ENCODE measurements at places on chromosomes 4 and X.
A peak's percentile ranks its signal among the peaks of the same experiment; 100 is the strongest.

DNA sequence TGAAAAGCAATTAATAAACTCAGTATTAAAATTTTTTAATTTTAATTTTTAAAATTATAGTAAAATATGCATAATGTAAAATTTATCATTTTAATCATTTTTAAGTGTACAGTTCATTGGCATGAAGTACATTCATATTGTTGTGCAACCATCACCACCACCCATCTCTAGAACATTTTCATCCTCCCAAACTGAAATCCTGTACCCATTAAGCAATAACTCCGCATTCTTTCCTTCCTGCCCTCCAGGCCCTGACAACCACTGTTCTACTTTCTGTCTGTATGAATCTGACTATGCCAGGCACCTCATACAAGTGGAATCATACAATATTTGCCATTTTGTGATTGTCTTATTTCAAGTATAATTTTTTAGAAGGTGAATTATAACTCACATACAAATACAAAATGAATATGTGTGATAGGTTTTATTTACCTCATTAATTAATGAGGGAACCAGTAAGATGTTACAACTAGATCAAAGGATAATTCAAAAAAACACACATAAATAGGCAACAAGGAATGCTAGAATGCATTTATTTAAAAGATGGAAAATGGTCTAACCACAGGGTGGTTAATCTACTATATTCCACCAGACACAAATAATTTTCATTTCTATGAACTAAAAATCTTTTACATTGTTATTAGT lies 13.1 kb upstream of the AFF1 start:
- no peak for DNase-seq

DNA sequence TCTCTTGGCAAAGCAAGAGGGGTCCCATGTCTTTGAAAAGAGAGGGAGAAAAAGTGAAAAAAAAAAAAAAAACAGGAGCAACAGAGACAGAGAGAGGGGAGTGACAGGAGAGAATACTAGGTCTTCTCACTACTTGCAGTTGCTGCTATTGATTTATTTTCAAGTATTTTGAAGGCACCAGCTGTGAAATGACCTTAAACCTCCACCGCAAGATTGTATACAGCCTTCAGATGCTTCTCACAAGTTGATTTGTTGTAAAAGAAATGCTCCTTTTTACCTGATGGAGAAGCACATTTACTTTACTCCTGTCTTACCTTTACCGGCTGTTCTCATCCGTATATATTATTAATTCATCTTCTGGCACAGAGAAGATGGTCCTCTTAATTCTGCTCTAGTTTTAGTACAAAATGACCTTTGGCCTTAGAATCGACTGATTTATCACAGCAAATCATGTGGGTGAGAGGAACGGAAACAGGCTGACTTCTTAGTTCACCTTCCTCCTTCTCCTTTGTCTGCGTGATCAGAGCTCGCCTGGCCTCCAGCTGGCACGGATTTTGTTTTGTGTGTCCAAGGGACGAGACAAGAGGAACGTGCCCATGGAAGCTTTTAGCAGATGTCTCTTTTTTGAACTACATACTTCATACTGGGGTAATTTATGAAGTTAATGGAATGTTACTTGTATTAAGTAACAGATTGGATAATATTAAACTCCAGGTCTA lies 82.4 kb upstream of the PACRGL start:
- DNase-seq = no peak

DNA sequence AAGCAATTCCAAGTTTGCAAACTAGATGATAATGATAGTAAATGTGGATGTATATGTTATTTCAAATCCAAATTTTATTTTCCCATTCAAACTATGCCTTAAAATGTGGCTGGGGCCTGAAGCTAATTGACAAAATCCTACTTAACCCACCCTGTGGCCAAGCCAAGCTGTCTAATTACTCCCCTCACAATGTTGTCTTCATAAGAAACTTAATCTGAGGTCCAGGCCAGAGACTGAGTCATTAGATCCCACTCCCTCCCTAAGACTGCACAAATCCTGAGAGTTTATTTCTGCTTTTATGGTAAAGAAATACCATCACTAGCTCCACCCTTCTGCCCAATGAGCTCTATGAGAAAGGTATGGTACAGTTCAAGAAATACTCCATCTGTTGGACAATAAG lies 16.6 kb downstream of the SMPX start:
- no peak for DNase-seq

DNA sequence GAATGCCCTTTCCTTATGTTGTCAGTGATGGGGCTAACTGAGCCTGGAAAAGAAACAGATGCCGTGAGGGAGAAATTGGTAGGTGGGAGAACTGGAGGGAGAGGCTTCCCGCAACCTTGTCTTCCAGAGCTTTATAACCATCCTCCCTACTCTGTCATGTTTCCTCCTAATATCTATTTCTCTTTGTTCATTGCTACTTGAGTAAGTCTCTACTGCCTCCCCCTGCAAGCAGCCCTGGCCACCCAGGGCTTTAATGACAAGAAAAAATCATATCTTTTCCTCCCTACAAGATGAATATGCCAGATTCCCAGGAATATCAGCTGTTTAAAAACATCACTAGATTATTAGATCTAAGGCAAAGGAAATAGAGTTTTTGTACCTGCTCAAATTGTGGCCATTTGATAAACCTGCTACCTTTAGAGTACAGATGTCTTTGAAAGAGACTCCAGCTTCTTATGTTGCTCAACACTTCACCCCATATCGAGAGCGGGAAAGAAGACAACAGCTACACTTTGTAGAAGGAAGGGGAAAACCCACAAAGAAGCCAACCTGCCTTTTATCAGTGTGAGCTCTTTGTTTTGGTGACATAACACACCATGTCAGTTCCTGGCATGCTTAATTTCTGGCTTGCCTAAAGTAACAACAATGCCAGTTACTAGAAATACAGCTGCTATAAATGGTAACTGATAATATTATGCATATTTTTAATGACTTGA lies 186.6 kb upstream of the LEF1 start:
- no peak for DNase-seq

DNA sequence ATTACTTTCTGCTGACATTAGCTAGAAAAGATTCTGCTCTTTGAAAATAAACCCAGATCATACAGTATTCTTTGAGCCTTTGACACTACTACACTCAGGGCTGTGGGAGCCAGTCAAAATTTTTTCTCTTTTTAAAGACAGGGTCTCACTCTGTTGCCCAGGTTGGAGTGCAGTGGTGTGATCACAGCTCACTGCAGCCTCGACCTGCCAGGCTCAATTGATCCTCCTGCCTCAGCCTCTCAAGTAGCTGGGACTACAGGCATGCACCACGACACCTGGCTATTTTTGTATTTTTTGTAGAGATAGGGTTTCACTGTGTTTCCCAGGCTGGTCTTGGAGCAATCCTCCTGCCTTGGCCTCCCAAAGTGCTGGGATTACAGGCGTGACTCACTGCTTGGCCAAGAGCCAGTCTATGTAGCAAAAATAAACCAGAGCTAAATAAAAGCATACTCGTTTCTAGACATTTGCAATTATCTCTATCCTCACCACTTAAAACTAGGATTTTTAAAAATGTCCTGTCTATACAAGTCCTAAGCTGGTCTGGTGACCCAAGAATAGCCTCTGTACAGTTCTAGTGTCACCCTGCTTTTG lies 43.2 kb downstream of the AKAP4 start:
- DNase-seq = no peak

GRCh38 chr4:10082047-10082446 lies 34.6 kb downstream of the WDR1 start:
- no peak for DNase-seq

DNA sequence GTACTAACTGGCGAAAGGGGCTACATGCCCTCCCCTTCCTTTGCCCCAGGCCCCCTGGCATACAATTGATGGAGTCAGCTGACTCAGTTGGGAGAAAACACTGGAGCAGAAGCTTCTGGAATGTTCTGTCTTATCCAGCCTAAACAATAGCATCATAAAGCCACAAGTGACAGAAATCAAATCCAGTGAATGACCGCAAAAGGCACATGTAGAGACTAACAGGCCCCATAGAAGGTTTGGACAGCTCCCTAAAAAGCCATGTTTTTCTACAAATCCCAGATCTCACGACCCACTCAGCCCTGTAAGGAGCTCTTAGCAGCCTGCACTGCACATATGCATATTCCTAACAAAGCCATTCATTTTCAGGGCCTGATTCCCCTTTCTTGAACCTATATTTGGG lies 25.1 kb downstream of the SCARB2 start:
- no peak for DNase-seq

DNA sequence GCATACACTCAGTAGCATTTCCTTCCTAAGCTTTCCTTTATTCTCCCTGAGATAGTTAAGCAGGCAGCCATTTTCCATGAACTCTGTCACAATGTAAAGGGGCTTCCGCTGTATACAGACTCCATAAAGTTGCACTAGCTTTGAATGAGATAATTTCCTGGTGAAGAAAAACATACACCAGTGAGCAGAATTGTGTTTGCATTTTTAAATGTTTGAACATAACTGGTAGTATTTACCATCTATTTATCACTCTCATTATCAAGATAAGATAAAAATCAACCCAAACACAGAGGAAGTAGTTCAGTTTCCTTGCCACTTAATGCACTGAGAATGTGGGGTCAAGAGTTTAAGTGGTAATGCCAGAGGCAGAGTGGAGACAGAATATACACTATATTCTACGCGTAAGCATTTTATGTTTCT lies 54.1 kb downstream of the TXK start:
- DNase-seq = no peak

GRCh38 chr4:64911846-64912245 lies 502.6 kb upstream of the TECRL start:
- DNase-seq = no peak

DNA sequence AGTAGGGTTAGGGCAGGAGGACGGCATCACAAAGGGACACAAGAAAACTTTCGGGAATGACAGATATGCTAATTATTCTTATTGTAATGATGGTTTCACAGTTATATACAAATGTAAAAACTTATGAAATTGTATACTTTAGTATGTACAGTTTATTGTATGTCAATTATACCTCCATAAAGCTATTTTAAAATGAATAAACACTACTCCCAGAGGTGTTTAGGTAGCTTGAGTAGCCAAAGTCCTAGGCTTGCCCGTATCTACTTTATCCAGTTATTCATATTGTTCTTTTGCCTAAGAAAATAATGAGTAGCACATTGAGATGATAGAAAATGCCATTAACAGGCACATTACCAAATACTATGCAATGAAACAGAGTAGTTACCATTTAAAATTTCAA lies 43.0 kb downstream of the RPS6KA6 start:
- no peak for DNase-seq

- DNase-seq = no peak
Measured at GRCh38 chr4:89752932-89753598, 83.9 kb downstream of the SNCA start.

DNA sequence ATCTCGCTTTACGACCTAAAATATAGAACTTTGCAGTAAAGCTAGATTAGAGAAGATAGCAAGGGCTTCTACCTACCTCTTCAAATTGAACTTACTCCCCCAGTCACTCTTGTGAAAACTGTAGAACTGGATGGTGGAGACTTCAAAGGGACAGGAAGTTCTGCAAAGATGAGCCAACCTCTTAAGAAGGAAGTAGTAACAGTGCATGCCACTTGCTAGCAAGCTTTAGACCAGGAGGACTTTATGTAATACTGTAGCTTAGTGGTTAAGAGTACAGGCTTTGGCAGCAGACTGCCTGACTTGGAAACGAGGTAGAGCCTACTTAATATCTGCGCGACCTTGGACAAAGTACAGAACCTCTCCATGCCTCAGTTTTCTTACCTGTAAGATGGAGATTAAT lies 27.5 kb upstream of the VBP1 start:
- no peak for DNase-seq

GRCh38 chrX:43949669-43950068 lies 23.5 kb downstream of the NDP start:
- DNase-seq = no peak

DNA sequence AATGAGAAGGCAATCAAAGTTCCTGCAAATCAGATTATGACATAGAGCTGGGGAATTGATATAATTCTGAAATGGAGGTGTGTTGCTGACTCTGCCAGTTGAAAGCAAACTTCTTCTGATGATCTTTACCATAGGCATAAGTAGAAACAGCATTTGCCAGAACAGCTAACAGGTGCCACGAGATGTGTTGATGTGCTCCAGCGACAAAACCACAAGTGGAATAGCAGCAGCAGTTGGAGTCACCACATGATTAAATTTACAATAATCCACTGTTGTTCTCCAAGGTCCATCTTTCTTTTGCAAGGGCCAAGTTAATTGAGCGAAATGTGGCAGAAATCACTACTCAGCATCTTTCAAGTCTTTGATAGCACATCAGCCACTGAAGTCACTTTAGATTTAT lies 3.7 kb upstream of the OSTC start:
- no peak for DNase-seq

DNA sequence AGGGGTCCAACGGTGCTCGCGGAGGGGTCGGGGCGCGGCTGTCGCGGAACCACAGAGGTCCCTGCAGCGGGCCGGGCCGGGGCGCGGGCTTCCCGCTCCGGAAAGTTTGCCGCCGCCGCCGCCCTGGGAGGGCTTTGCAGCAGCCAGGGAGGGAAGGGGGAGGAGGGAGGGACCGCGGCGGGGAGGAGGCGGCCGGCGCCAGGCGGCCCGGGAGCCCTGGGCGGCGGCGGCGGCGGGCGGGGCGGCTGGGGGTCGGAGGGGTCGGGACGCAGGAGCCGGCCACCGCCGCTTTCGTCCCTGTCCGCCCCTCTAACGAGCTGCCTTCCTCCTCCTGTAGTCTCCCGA lies 375 bp downstream of the FGFR3 start:
- DNase-seq = peak; percentile 8

DNA sequence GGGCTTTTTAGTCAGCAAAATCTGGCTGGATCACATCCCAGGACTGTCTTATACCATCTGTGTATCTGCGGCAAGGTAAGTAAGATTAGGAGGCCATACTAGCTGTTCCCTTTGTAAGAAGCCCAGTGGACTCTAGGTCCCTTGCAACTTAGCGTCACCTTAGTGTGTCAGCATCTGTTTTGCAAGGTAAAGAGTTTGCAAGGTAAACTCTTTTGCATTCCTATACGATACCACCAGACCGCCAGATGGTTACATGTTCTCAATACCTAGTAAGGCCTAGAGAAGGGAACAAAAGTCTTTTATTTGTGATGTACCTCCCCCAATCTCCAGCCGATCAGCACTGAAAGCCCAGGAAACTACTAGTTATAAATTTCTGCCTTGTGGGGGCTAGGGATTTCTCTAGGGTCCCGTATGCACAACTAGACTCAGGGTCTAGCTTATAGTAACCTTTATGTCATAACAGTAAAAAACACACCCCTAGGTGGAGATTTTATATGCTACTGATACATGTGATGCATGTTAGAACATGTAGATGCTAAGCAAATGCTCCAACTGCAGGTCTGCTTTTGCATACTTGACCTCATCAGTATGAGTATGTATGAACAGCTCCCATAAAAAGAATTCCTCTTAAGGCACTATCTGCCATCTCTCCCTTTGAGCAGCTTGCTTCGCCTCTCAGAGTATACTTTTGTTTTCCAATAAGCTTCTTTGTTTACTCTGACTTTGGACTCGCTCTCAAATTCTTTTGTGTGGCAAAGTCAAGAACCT lies 78.4 kb downstream of the KCNIP4 start:
- DNase-seq = no peak
